ENCODE measurements at places on chromosomes 12 and 14.

- no peak for DNase-seq
These were observed 33.6 kb downstream of the SSH1 start for GRCh38 chr12:108823804-108824203.

GRCh38 chr12:7460375-7461259 is 16.7 kb upstream of the CD163L1 start:
- no peak for DNase-seq

GRCh38 chr12:123532019-123532418 is 1.5 kb downstream of the RILPL1 start:
- DNase-seq, result no peak

- no peak for DNase-seq
These were observed 980.7 kb upstream of the TMEM132C start for GRCh38 chr12:127286281-127286680.

- no peak for DNase-seq
These were observed 43.4 kb upstream of the ST8SIA1 start for GRCh38 chr12:22377731-22378496.

- DNase-seq, result peak; percentile 62
These were observed 13.0 kb upstream of the TMED2 start for GRCh38 chr12:123571343-123571813.

DNA sequence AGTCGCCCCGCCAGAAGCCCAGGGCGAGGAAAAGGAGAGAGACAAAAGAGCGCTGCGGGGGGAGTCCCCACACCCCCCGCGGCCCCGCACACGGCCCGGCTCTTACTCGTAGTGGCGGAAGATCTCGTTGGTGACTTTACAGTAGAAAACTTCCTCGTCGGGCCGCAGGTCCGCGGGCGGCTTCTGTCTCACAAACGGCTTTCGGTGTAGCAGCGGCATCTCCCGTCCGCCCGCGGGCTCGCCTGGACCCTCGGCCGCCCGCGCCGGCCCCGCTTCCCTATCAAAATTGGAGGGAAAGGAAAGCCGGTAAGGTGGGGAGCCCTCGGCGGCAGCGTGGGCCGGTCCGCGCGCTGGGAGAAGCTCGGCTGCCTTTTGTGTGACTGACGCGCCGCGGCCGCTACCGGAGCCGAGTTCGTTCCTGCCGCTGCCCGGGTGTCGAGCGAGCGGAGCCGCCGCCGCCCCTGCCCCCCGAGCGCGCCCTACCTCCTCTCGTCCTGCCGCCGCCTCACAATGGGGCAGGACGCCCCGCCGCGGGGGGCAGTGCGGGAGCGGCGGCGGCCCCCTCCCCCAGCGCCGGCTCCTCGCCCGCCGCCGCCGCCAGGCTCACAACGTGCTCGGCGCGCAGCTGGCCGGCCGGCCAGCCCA is 652 bp downstream of the BAZ1A start:
- peak; percentile 28 for DNase-seq

GRCh38 chr12:50598321-50598862 is 93.6 kb downstream of the DIP2B start:
- DNase-seq, result no peak

GRCh38 chr14:66649498-66649897 is 141.6 kb downstream of the GPHN start:
- DNase-seq, result no peak

- DNase-seq, result no peak
These were observed 108.6 kb downstream of the ETV6 start for GRCh38 chr12:11758087-11758486.

GRCh38 chr12:28938056-28938455 is 211.0 kb upstream of the FAR2 start:
- no peak for DNase-seq

DNA sequence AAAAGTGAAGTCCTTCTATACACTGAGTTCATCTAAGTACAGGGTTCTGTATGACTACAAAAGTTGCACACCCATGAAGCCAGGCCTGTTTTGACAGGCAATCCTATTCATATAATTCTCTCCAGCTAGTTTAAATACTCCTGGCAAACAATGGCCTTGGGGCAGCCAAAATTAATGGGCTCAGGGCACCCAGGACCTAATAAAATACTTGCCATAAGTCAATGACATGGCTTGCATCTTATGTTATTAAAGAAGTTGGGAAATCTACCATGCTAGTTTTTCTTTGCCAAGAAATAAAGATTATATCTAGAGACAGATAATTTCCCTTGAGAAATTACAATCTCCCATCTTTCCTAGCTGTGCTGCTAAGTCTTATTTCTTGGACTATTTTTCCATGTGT is 11.1 kb upstream of the TMTC1 start:
- no peak for DNase-seq

DNA sequence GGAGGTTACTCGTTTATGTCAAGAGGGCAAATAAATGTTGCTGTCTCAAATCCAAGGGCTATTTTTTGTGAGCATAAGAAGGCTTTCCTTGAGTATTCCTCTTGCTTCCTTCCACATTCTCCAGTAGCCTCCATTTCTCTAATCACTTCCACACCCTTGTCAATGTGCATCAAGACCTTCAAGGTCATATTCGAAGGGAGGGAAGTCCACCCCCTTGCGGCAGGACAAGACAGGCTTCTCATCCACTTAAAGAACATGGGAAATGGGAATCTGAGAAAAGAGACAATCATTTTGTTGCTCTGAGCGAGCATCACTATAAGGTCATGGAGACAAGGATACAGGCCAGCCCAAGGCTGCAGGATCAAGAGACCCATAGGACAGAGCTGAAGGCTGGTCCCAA is 13.2 kb upstream of the DHRS2 start:
- DNase-seq, result no peak

DNA sequence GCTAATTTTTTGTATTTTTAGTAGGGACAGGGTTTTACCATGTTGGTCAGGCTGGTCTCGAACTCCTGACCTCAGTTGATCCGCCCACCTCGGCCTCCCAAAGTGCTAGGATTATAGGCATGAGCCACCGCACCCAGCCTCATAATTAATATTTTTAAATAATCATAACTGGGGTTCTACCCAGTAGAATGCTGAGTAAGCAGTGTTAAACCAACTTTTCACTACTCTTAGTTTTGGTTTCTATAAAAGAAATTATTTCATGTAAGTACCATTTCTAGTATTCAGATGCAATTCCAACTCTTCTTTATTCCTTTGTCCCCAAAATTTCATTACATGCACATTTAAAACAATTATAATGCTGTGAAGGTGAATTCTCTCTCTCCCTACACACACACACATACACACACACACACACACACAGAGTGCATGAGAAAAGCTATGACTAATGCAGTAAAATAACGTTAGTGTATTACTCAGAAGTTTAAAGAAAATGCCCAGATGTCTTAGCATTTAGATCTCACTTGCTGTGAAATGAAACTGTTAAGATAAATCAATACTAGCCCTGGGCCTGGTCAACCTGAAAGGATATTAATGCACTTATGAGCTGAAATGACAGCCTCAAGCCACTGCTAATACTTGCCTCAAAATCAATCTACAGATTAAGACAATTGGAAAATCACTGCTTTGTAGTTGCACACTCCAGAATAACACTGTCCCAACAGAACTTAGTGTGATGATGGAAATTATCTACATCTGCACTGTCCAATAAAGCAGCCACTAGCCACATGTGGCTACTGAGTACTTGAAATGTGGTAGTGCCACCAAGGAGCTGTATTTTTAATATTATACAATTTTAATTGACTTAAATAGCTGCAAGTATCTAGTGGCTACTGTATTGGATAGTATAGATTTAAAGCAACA is 36.0 kb downstream of the PTPN21 start:
- no peak for DNase-seq

GRCh38 chr14:70563869-70564268 is 29.1 kb upstream of the ADAM20 start:
- no peak for DNase-seq

DNA sequence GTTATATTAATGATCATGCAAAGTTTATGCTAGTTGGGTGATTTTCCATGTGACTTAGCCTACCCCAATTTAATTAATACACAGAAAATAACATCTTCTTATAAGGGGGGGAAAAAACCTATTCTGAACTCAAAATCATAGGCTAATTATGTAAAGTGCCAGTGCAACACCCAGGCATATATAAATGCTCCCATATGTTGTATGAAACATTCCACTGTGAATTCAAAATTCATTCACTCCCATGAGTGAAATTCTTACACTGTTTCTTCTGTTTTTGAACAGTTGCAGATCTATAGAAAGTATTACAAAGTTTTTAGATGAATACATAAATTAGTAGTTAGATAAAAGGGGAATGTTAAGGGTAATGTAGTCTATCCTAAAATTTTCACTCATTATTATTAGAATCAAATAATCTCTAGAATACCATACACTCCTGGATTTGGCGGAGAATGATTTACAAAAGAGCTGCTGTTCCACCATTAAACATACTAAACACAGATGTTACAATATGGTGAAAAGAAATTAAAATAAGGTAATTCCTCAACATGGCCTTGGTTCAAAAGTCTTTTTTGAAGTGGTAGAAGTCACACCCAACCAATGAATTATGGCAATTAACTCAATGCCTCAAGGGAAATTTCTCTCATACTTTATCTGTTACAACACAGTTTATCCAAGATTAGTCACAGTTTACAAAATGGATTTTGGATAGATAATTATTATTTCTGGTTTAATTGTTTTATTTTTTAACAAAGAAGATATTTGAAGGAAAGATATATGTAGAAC is 454.1 kb upstream of the FLRT2 start:
- DNase-seq, result no peak

DNA sequence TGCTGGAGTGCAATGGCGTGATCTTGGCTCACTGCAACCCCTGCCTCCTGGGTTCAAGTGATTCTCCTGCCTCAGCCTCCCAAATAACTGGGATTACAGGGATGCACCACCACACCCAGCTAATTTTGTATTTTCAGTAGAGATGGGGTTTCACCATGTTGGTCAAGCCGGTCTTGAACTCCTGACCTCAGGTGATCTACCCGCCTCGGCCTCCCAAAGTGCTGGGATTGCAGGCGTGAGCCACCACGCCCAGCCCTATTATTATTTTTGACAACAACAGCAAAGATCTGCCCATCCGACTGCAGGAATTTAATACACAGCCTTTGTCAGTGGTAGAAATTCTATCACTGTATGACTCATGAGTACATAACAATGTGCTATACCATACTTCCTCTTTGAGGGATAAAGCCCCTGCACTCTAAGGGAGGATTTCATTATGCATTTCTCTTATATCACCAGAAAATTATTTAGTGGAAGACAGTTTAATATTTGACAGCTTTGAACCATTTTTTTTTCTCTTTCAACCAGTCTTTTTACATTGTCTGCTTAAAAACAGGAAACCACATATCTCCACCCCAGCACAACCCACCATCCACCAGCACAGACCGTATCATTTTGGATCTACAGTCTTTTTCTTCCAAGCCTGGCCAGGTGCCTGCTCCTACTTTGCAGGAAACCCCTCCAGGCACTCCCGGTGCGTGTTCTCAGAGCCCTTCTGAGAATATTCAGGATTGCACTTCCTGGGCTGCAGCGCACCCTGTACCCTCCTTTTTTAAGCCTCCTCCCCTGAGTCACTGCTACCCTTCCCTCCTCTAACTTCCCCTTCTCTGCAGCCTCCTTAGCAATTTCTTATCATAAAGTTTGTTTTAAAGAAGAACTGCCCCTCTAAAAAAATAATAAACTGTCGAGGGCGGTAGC is 594 bp downstream of the ARHGDIB start:
- DNase-seq, result no peak

DNA sequence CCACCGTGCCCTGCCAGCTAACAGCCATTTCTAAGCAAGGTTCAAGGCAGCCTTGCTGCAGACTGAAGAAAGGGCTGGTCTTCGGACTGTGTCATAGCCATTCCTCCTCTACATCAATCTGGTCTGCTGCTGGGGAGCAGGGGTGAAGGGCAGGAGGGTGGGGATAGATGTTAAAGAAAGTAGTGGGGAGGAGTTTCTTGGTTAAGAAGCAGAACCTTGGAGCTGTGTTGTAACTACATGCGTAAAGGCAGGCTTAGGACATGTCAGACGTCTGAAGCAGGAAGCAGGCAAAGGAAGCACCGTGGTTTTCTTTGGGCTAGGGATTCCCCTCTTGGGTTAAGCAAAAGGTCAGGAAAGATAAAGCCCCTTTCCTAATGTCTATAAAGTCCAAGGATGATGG is 18.1 kb upstream of the NEK9 start:
- DNase-seq, result no peak

GRCh38 chr14:90695997-90696660 is 120.1 kb downstream of the TTC7B start:
- no peak for DNase-seq

- DNase-seq, result no peak
These were observed 568.3 kb downstream of the TMEM121 start for GRCh38 chr14:106094654-106095189.
